ENCODE measurements at places on chromosomes 16 and 17. TPM values are rescaled to one million over a fixed set of nuclear protein-coding genes. Genes with fewer than 3 reads are reported as not detected.
A peak's percentile ranks its signal among the peaks of the same experiment; 100 is the strongest.

- no peak overlapping the region for H3K27ac ChIP-seq
- H3K4me3 ChIP-seq: no peak overlapping the region
- no peak for DNase-seq
- H3K4me1 ChIP-seq: no peaks in the 10 kb centered on the region
- peaks cover 9% of the 10 kb centered on the region for H3K27me3 ChIP-seq
These were observed 4.9 kb downstream of the SHISA9 start for GRCh38 chr16:12906271-12906670.

Gene PHKB
- 37.3 TPM for total RNA-seq

DNA sequence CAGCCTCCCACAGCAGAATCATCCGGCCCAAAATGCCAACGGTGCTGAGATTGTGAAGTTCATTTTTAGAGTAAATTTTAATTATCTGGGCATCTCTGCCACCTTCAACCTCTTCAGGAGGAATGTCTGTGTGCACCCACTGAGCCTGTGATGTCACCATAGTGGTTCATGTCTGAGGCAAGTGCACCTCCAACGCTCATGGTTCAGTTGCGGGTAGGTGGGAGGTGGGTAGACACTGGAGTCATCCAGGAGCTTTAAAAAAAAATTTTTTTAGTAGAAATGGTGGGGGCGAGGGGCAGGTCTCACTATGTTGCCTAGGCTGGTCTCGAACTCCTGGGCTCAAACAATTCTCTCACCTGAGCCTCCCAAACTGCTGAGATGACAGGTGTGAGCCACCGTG lies 1.9 kb downstream of the FLYWCH1 start:
- H3K4me3 ChIP-seq: peak overlapping the region; percentile 97
- peaks cover 3% of the 10 kb centered on the region for H3K4me1 ChIP-seq
- DNase-seq: no peak
- no peaks in the 10 kb centered on the region for H3K27me3 ChIP-seq

DNA sequence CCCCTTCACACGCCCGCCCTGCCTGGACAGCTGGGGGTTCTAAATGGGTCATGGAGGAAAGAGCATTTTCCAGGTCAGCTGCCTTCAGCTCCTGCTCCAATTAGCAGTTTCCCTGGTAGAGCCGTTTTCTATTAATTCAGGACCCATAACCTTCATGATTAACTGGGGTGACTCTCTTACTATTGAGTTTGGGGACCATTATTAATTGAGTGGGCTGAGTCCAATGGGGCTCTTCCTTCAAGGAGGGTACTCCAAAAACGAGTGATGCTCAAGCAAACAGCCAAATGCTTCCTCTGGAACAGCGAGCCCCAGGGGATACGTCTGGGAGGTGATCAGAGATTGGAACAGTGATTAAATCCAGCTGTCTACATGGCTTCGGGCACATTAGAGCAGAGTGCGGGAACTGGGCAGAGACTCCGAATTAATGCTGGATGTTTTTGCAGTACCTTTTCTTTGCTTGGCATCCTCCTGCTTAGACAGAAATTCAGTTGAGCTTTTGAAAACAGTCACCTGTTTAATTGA lies 68.1 kb upstream of the CACNG3 start:
- H3K27ac ChIP-seq: no peak overlapping the region
- no peaks in the 10 kb centered on the region for H3K4me1 ChIP-seq
- no peaks in the 10 kb centered on the region for H3K27me3 ChIP-seq
- peaks cover 42% of the 10 kb centered on the region for H3K36me3 ChIP-seq
- DNase-seq: no peak

Gene KRT24
- not detected for total RNA-seq

DNA sequence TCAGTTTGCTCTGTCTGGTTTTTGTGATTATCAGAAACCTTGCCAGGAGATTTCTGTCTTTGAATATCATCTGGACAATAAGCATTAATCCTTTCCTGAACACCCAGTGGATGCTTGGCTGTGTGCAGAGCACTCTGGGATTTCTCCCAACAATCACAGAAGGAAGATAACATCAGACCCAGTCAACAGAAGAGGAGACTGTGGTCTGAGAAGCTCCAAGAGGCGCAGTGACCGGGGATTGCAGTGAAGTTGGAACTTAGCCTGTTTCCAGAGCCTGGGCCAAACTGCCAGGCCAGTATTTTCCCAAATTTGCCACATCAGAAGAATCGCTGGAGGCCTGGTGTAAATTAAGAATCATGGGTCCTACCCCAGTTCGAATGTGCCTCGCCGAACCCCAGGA lies 264.7 kb downstream of the C16orf95 start:
- no peaks in the 10 kb centered on the region for H3K27me3 ChIP-seq
- H3K4me3 ChIP-seq: no peak overlapping the region
- no peak for DNase-seq

- H3K4me3 ChIP-seq: no peak overlapping the region
- no peaks in the 10 kb centered on the region for H3K27me3 ChIP-seq
- no peak for DNase-seq
These were observed 47.7 kb upstream of the MEAK7 start for GRCh38 chr16:84552135-84552534.

DNA sequence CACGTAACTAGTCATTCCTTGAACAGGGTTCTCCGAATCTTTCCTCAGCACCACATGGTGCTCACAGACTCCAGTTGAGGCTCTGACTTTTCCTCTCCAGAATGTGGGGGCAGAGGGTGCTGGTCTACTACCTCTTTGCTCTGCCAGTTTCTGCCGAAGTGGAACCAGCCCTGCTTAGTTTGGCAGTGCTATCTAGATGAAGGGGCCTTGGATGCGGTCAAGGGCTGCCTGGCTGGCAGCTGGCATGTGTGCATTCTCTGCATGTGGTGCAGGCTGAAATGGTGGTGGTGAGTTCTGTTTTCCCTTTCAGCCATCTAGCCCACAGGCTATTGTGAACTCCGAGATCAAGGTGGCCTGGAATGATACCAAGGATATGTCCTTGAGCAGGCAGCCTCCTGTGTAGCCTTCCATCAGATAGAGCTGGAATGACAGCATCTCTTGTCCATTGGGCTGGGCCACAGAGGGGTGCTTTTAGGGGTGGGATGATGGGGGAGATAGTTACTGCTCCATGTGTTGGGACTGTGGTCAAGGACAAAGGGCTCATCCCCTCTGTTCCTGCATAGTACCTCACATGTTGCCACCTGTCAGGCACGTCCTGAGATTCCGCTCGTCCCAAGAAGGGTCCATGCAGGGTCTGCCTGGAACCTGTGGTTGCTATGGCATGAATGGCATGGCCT lies 2.0 kb downstream of the DYNLL2 start:
- H3K27ac ChIP-seq: no peak overlapping the region
- no peaks in the 10 kb centered on the region for H3K27me3 ChIP-seq
- no peak for DNase-seq
- peak overlapping the region; percentile 78 for H3K4me3 ChIP-seq

Gene KRT33A
- total RNA-seq: not detected

Gene ZFPM1
- 4.0 TPM for total RNA-seq

DNA sequence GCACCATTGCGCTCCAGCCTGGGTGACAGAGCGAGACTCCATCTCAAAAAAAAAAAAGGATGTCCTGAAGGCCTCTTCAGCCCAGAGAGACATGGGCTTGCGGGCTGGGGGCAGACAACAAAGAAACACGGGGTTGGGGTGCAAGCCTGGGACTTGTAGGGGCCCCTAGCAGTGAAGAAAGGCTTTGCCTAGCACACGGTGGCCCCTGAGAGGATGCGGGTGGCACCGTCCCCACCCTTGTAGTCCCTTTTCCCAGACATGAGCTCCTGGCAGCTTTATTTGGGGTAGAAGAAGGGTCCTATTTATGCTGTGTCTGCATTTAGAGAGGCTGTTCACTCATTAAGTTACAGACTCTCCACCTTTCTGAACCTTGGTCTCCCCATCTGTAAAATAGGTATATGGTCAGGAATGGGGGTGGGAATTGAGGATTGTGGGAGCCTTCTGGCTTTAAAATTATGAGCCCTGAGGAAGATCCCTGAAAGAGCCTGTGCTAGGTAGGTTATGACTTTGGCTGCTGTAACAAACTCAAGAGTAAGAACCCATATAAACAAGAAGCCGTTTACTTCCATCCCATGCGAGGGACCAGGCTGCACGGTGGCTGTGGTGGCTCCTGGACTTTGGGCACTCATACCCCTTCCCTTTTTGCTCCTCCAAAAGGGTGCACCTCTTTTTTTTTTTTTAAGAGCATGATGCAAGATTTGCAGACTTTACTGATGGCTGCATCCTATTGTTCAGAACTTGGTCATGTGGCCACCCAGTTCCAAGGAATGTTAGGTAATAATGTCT lies 20.6 kb upstream of the ADGRG1 start:
- no peak overlapping the region for H3K27ac ChIP-seq
- DNase-seq: no peak
- H3K27me3 ChIP-seq: no peaks in the 10 kb centered on the region

- peaks cover 42% of the 10 kb centered on the region for H3K4me1 ChIP-seq
- peak; percentile 87 for DNase-seq
- peak overlapping the region; percentile 99 for H3K4me3 ChIP-seq
- no peaks in the 10 kb centered on the region for H3K27me3 ChIP-seq
- peak overlapping the region; percentile 89 for H3K27ac ChIP-seq
These were observed 4.6 kb downstream of the IRF8 start for GRCh38 chr16:85903559-85903958.

DNA sequence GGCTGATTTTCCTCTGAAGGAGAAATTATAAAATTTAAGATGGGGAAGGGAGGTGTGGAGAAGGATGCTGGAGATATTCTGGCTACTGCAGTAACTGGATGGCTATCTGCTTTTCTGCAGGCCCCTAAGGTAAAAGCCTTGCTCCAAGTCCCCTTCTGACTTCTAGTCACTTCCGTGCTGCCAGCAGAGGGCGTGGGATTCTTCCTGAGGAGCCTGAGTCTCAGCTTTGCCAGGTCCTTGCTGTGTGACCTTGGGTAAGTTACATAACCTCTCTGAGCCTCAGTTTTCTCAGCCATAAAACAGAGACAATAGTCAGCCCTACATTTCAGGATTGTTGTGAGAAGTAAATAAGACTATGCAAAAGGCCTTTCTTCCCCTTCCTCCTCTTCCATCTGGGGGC lies 24.3 kb upstream of the TMEM220 start:
- no peak overlapping the region for H3K4me3 ChIP-seq
- no peaks in the 10 kb centered on the region for H3K36me3 ChIP-seq
- H3K27me3 ChIP-seq: no peaks in the 10 kb centered on the region

DNA sequence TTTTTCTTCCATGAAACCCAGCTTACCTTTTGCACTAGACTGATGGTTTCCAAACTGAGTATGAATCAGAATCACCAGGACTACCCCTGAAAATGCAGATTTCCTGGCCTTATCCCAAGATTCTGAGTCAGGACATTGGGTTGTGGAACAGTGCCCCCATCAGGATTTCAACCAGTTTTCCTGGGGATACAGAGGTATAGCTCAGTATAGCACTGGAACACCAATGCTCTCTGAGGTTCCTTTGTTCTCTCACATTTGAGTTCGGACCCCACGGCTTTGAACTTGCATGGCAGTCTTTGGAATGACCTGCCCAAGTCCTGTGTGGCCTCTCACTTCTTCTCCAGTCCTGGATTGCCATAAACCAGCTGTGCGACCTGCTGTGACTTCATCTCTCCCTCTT lies 12.8 kb upstream of the CCL8 start:
- no peak for DNase-seq
- H3K4me3 ChIP-seq: no peak overlapping the region
- H3K36me3 ChIP-seq: no peaks in the 10 kb centered on the region
- H3K4me1 ChIP-seq: no peaks in the 10 kb centered on the region
- no peak overlapping the region for H3K27ac ChIP-seq

Gene PRSS33
- not detected for total RNA-seq

GRCh38 chr17:61209525-61209924 lies 190.1 kb upstream of the TBX2 start:
- no peaks in the 10 kb centered on the region for H3K36me3 ChIP-seq
- no peaks in the 10 kb centered on the region for H3K27me3 ChIP-seq
- no peaks in the 10 kb centered on the region for H3K4me1 ChIP-seq

DNA sequence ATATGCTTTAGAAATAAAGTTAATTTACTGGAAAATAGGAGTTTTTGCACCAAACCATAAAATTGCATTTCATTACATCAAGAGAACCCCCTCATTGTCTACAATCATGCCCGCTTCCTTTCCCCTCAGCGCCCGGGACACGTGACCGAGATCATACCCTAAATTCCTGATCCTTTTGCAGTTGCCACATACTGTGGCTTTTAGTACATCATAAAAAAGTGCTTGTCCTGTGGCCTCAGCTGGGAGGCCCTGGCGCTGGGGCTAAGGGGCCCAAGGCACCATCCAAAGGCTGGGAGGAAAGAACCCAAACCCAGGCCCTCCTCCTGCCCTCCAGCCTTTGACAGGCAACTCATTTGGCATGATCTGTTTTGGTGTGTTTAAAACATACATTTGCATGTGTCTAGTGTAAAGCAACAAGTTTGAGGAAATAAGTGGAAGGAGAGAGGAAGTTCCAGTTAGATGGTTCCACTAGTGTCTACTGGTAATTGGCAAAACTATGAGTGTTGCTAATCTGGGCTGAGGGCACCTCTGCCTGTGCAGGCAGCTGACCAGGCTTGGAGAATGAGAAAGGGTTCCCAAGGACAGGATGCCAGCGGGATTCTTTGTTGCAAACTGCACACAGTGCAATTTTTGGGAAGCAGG lies 6.0 kb downstream of the CDK5R1 start:
- H3K27me3 ChIP-seq: no peaks in the 10 kb centered on the region
- DNase-seq: no peak
- no peak overlapping the region for H3K4me3 ChIP-seq

Gene USP32
- total RNA-seq: 35.0 TPM

- H3K36me3 ChIP-seq: no peaks in the 10 kb centered on the region
- H3K27ac ChIP-seq: no peak overlapping the region
- H3K27me3 ChIP-seq: no peaks in the 10 kb centered on the region
- no peak overlapping the region for H3K4me3 ChIP-seq
- no peaks in the 10 kb centered on the region for H3K4me1 ChIP-seq
These were observed 25.0 kb downstream of the LGALS3BP start for GRCh38 chr17:78954684-78955083.

DNA sequence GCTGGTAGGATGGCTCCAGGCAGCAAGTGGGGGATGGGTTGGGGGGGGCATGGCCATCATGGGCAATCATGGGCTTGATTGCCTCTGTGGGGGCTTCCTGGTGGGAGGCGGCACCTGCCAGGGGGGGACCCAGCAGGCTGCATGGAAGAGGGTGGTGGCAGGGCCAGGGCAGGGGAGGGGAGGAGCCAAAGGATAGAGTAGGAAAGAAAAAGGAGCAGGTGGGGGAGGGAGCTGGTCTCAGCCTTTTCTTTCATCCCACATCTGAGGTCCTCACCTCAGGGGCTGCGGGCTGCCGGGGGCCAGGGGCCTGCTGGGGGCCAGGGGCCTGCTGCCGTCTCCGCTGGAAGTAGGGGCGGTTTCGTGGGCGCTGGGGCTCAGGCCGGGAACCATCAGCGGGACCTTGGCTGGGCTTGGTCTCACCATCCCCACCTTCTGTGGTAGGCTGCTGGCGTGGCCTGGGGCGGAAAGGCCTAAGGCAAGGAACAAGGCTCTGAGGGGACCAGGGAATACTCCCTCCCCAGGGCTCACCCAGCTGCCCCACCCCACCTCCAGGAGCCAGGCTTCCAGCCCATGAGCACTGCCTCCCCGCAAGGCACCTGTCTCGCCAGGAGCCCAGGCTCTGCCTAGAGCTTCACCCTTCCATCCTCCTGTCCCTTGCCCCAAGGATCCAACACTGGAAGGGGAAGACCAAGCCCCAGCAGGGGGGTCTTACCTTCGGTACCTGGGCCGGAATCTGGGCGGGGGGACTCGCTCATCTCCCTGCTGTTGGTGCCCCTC lies 5.0 kb downstream of the YBX2 start:
- H3K4me1 ChIP-seq: no peaks in the 10 kb centered on the region
- H3K36me3 ChIP-seq: no peaks in the 10 kb centered on the region
- DNase-seq: no peak
- no peak overlapping the region for H3K4me3 ChIP-seq

Gene TBX2
- 0.11 TPM for total RNA-seq

All from GM12878 (cell line).